ENCODE measurements at places on chromosomes 2 and 18.

DNA sequence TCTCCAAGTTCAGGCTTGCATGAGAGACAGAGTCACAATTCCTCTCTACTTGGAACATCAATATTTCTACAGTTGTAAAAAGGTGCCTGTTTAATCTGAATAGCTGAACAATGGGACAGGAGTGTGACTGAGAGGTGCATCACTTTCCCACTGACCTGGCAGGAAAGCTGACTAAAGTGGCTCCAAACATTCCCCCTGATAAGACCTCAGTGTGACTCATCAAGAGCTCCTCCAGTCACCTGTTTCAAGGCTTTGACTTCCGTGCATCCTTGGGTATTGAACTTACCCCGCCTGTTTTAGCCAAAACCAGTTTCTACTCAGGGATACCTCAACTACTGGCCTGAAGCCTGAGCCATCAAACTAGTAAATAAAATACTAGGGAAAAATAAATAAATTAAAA is 453.9 kb upstream of the DDX18 start:
- DNase-seq, result no peak

- DNase-seq, result no peak
Measured at GRCh38 chr18:11046140-11046539, 103.2 kb downstream of the PIEZO2 start.

DNA sequence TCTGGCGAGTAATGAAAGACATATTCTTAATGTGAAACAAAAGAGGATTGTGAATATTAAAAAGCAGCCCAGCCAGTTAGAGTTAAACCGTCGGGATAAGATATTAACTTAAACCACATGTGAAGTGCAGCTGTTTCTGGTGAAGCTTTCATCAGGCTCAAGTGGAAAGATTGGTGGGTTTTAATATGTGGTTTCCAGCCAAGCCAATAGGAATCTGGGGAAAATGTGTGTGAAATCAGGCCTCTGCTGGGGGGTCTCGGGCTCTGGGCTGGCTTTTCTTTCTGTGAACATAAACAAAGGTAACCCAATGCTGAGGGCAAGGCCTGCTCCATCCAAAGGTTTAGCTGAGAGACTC is 279.6 kb downstream of the SLC4A3 start:
- DNase-seq, result no peak

DNA sequence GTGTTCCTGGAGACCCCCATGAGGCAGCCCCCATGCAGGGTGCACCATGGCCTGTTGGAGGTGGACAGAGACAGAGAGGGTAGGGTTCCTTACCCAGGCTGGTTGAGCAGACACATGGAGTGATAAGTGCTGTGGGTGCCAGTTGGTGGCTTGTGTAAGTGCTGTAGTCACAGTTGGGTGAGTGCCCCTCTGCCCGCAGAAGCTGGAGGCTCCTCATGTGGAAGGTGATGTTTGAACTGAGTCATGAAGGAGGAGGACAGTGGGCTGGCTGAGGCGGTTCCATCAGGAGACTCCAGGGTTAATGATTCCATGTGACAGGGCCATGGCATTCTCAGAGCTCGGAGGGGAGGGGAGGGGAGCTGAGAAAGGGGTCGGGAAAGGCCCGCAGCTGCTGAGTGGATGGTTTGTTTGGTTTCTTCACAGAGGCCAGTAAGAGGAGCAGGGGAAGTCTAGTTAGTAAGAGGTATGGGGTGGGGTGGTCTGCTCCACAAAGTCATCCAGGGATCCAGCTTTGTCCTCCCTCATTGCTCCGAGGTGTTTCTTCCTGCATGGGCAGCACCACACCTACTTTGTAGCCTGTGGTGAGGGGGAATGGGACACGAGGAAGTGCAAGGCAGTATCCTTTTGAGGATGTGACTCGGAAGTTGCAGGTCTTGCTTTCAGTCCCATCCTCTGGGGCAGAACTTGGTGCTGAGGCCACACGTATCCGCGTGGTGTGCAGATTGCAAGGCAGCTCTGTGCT is 13.6 kb downstream of the IMPA2 start:
- no peak for DNase-seq

DNA sequence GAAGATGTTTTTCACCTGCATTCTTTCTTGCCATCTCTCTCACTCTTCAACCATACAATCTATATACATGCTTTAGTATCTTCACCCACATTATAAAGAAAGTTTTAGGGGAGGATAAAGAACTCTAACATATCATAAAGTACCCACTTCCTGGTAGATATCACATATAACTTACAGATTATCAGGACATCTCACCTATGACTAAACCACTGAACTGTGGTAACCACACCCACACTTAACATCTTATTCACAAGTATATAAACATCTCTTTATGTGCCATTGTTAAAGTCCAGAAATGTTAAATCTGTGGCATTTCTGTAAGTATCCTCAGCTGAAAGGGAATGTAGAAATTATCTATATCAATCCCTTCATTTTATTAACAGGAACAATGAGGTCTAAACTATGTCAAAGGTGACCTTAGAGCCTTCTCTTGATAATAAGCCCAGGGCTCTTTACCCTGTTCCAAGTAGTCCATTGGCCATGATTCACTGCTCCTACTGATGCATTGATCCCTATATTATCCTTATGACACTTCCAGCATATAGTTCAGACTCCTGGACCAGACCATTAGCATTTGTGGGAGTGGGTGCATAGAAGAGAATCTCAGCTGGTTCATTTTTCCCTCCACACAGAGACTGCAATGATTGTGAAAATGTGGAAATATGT is 182.4 kb downstream of the SUCLG1 start:
- no peak for DNase-seq

DNA sequence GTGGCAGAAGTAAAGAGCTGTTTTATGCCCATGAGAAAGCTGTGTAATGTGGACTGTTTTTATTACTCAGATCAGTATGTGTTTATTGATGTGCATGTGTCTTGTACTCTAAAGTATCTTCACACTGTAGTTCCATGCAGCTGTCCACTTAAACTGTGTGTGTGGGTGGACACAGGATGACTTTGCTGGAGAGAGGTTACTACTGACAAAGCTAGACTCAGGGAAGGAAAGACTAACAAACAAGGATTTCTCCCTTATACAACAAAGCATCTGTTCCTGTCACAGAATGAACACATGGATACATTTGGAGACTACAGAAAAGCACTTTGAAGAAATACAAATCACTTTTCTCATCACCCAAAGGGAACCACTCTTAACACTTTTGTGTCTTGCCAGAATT is 10.0 kb downstream of the FHOD3 start:
- no peak for DNase-seq

GRCh38 chr2:215888680-215889079 is 124.7 kb downstream of the MREG start:
- no peak for DNase-seq

DNA sequence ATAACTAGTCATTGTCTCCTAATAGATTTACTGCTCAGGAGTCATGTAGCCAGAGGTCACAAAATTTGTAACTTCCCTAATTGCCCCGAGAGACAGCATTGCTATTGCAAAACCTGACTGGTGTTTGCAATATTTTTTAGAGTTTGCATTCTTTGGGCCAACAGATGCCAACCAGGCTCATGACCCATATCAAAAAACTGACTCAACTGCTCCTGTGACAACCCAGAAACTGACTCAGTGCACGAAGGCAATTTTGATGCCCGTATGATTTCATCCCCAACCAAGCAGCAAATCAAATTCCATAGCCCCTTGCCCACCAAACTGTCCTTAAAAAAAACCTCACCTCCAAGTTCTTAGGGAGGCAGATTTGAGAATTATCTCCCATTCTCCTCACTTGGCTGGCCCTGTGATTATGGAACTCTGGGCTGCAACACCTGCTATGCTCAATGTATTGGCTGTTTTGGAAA is 951.3 kb downstream of the TSN start:
- no peak for DNase-seq

- no peak for DNase-seq
Measured at GRCh38 chr2:129324349-129324748, 655.1 kb upstream of the RAB6C start.

GRCh38 chr2:66601624-66602023 is 166.7 kb downstream of the MEIS1 start:
- DNase-seq, result no peak

GRCh38 chr18:76953156-76953555 is 130.8 kb downstream of the ZNF236 start:
- DNase-seq, result no peak

- DNase-seq, result no peak
Measured at GRCh38 chr2:85435981-85436835, 17.7 kb downstream of the SH2D6 start.

GRCh38 chr2:25416674-25417073 is 74.9 kb upstream of the DNMT3A start:
- no peak for DNase-seq

- no peak for DNase-seq
Measured at GRCh38 chr2:59096973-59097372, 855.8 kb upstream of the FANCL start.

- no peak for DNase-seq
Measured at GRCh38 chr2:26763019-26763418, 1.1 kb upstream of the SLC35F6 start.

- DNase-seq, result no peak
Measured at GRCh38 chr2:240644859-240645301, 19.6 kb downstream of the GPR35 start.

- no peak for DNase-seq
Measured at GRCh38 chr2:88606371-88607030, 20.8 kb downstream of the EIF2AK3 start.

GRCh38 chr2:37617119-37617892 is 54.1 kb downstream of the CDC42EP3 start:
- DNase-seq, result no peak

GRCh38 chr2:237059155-237059875 is 26.4 kb upstream of the COPS8 start:
- DNase-seq, result no peak

GRCh38 chr2:189952536-189953109 is 109.9 kb downstream of the MSTN start:
- no peak for DNase-seq

GRCh38 chr2:129056309-129056958 is 737.8 kb upstream of the HS6ST1 start:
- DNase-seq, result no peak

- no peak for DNase-seq
Measured at GRCh38 chr2:13474538-13474937, 757.8 kb downstream of the TRIB2 start.

DNA sequence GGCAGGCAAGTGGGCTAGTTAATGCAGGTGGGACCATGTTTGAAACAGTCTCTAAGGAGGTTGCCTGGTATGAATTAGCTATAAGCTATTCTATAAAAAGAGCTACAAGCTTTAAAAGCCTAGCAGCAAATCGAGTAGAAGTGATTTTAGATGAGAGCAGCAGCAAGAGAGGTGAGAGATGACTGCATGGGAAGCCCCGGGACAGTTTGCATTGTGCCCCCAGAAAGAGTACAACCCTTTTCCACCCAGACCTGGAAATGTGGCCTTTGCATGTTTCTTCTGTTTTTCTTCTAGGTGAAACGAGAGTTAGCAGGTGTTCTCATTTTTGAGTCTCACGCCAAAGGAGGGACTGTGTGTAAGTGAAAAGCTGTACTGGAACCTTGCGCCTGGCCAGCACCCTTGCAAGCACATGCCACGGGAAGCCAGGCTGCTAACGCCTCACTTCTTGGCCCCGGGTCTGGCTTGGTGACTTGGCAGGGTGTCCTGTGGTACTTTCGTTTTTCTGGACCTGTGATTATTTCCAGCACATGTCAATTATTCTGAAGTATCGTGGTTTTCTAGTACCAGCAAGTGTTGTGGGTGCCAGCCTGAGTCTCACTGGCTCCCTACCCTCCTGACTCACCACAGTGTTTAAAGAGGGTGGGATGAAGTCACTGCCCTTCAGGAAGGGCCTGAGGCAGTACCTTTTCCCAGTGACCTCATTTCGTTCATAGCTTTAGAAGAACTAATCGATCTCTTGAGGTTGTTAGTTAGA is 90.3 kb upstream of the MAP3K20 start:
- DNase-seq, result no peak

DNA sequence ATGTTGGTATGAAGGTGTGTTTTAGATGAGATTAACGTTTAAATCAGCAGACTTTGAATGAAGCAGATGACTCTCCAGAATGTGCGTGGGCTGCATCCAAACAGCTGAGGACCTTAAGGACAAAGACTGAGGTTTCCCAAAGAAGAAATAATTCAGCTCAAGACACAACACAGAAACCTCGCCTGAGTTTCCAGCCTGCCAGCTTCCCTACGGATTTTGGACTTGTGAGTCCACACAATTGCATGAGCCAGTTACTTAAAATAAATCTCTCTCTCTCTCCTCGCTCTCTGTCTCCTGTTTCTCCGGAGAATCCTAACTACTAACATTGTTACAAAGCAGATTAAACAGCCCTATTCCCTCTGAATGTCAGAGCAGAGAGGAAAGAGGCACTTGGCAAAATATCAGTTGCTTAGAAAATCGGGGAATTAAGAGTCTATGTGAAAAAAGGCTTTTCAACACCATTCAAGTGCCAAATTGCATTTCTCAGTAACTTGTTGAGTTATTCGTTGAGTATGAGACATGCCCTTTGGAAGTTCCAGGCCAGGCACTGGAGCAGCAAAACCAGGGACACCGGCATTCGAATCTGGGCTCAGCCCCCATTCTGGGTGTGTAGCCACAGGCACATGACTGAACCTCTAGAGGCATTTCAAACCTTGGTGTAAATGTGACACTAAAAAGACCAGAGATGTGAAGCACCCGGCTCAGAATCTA is 174.6 kb upstream of the PID1 start:
- no peak for DNase-seq

DNA sequence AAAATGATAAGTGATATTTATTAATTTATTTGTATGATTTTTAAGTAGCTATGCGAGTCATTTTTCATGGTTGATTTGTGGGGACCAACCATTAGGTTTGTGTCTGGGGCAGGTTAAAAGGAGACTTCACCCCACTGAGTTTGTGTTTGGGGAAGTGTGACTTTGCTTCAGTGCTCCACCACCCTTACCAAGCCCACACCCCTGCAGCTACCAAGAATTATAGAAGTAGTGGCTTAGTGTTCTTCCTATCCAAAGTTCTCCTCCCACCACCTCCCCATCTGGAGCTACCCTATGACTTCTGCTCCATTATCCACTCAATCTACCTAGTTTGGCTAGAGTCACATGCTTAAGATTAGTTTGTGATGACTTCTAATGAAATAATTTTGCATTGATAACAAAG is 182.1 kb upstream of the ZEB2 start:
- no peak for DNase-seq

DNA sequence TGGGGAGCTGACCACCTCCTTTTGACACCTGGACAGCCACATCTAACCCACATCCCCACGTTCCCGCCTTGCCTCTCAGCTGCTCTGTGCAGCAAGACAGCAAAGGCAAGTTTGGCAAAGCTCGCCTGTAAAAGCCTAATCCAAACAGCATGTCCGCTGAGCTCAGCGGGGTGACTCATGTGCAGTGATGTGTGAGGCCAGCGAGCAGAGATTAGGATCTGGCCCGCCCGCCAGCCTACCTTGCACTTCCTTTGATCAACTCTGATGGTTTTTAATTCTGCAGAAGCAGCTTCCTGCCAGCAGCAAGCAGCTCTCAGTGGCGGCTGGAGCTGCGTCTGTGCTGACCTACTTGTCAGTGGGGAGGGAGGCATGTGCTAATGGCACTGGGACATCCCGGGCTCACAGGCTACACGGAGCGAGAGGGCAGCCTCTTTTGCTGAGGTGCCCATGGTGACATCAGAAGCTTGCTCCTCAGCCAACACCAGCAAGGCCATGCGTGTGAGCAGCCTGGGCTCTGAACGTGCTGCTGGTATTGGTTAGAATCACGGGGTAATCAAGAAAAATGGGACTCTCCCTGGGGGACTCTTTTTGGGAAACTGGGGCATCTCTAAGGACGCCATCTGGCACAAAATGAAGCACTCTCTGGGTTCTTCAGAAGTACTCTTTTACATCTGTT is 36.0 kb upstream of the EML4 start:
- DNase-seq, result peak; percentile 88

- no peak for DNase-seq
Measured at GRCh38 chr2:136213836-136214235, 95.9 kb upstream of the CXCR4 start.
